Left renal pelvis (tissue), 4 donors: ENCODE measurements at places on chromosomes 16 and 17. TPM values are rescaled to one million over a fixed set of nuclear protein-coding genes. Genes with fewer than 3 reads are reported as not detected.
A peak's percentile ranks its signal among the peaks of the same experiment; 100 is the strongest.

Gene SHCBP1
- polyA plus RNA-seq, result 9.8 TPM

Gene CBLN1
- polyA plus RNA-seq, result 0.27 TPM

Gene ABAT
- 47.8 TPM for polyA plus RNA-seq

Gene CES5A
- polyA plus RNA-seq, result not detected

Gene KLHL10
- 0.21 TPM for polyA plus RNA-seq

DNA sequence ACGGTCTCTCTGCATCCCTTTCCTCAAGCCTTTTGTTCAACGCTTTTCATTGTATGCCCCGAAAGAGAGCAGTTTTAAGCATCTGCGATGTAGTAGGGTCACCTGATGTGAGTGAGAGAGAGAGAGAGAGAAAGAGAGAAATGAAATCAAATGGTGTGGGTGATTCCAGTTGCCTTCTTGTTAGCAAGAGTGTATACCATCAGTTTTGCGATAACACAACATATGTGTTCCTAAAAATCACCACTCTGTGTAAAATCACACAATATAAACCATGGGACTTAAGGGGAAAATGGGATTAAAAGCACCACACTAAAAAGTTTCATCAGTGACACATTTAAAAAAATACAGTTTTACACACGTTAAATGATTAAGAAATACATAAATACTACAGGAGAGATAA is 1102.7 kb upstream of the EEF2KMT start:
- no peak for DNase-seq

DNA sequence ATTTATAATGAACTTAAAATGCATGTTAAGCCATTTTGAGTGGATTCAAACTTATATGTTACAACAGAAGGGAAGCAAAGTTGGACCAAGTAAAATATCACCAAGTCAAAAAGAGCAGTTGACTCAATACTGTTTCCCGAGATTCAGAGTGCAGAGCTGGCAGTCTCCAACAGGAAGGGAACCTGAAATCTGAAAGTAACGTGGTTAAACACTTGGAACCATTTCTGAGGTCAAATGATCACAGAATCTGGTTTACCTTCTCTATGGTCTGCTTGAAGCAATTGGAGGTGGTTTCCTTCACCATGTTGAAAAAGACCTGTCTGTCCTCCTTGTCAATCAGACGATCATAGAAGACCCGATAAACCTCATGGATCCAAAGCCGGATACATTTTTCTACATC is 86.5 kb downstream of the LYRM1 start:
- DNase-seq, result no peak

GRCh38 chr17:29042026-29042678 is 789 bp upstream of the PIPOX start:
- no peak for DNase-seq

DNA sequence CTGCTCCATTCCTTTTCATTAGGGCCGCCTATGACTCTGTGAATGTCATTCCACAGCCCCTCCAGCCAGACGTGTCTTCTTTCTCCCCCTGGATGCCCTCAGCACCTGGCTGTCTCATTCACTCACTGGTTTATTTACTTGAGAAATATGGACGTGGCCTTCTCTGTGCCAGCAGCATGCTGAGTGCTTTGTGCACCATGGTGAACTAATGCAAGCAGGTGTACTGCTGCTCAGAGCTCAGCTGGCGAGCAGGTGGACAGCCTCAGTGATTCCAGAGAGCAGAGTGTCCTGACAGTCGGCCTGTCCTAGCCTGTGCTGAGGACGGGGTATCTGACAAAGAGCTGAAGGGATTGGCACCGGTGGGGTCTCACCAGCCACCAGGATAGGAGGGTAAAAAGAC is 96.7 kb downstream of the GNAO1 start:
- DNase-seq, result no peak

- no peak for DNase-seq
Observed at GRCh38 chr17:74011966-74012365, 191.5 kb upstream of the RPL38 start.

DNA sequence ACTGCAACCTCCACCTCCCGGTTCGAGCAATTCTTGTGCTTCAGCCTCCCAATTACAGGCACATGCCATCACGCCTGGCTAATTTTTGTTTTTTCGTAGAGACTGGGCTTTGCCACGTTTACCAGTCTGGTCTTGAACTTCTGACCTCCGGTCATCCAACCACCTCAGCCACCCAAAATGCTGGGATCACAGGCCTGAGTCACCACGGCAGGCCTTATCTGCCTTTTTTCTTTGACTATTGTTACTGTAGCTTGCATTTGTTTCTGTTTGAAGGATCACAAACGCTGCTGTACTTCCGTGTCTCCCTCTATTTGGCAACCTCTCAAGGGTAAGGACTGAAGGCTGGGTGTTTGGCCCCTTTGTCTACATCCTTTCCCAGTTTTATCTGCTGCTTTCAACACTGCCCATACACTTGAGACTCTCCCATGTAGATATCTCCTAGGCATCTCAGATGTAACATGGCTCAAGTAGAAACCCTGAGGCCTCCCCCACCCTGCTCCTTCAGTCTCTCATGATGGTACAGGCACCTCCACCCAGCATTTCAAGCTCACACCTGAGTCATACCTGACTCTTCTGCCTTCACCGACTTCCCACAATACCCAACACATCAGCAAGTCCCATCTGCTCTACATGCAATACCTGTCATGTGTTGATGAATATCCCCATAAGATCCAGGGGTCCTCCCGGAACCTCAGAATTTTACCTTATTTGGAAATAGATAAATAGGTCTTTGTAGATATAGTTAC is 219.0 kb downstream of the CPPED1 start:
- DNase-seq, result no peak

DNA sequence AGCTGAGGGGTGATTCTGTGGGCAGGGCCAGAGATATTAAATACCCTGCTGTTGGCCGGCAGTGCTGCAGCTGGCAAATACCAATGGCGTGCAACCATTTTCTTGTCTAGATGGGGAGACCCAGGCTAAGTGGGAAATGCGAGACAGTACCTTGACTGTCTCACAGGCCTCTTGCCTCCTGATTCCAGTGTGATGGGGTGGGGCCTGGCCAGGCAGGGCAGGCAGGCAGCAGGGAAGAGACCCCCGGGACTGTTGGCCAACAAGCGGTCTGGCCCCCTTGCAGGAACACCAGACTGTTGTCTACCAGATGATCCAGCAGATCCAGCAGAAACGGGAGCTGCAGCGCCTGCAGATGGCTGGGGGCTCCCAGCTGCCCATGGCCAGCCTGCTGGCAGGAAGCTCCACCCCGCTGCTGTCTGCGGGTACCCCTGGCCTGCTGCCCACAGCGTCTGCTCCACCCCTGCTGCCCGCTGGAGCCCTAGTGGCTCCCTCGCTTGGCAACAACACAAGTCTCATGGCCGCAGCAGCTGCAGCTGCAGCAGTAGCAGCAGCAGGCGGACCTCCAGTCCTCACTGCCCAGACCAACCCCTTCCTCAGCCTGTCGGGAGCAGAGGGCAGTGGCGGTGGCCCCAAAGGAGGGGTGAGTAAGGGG is 5.7 kb upstream of the CISD3 start:
- DNase-seq, result no peak

- no peak for DNase-seq
Observed at GRCh38 chr16:64011650-64012049, 1110.2 kb downstream of the CDH11 start.

GRCh38 chr17:77772899-77773358 is 185.6 kb upstream of the TNRC6C start:
- DNase-seq, result no peak

DNA sequence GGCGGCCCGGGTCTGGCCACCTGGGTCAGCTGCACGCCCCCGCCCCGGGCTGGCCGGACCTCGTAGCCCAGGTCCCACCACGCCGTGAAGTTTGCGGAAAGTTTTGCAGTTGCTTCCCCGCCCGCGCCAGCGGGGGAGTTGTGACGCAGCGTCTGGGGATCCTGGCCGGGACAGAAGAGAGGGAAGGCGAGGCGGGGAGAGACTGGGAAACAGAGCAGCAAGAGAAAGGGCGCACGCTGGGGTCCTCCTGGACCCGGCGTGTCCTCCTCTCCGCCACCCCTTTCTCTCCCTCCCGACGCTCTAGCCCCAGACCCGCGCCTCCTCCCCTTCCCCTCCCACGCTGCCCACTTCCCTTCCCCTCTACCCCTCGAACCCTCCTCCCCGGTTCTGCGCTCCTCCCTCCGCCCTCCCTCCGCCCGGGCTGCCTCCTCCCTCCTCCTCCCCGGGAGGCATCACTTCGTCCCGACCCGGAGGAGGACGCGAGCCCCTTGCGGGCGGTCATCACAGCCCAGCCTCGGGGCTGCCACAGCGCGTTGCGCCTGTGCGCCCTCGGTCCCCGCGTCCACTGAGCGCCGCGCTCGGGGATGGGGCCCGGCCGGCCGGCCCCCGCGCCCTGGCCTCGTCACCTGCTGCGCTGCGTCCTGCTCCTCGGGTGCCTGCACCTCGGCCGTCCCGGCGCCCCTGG is at the start of gene MRC2:
Gene MRC2 (plus strand): TSS at position 452 of the 685 bp plus-strand sequence. CDS start 133 bp downstream, at position 585.
- DNase-seq, result peak; percentile 57

DNA sequence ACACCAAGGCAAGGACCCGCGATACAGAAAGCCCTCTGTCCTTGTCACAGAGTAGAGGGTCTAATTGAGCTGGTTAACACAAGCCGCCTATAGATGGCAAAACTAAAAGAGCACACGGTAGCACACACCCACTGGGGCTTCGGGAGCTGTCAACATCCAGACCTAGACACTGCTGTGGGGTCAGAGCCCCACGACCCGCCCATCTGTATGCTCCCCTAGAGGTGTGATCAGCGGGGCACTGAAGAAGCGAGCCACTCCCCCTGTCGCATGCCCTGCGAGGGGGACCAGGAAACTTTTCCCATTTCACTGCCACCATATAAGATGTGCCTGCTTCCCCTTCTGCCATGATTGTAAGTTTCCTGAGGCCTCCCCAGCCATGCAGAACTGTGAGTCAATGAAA is 1255.8 kb upstream of the CDH8 start:
- no peak for DNase-seq

GRCh38 chr16:79404571-79404970 is 196.0 kb downstream of the MAF start:
- DNase-seq, result no peak
